ENCODE measurements at places on chromosomes 4 and X.

DNA sequence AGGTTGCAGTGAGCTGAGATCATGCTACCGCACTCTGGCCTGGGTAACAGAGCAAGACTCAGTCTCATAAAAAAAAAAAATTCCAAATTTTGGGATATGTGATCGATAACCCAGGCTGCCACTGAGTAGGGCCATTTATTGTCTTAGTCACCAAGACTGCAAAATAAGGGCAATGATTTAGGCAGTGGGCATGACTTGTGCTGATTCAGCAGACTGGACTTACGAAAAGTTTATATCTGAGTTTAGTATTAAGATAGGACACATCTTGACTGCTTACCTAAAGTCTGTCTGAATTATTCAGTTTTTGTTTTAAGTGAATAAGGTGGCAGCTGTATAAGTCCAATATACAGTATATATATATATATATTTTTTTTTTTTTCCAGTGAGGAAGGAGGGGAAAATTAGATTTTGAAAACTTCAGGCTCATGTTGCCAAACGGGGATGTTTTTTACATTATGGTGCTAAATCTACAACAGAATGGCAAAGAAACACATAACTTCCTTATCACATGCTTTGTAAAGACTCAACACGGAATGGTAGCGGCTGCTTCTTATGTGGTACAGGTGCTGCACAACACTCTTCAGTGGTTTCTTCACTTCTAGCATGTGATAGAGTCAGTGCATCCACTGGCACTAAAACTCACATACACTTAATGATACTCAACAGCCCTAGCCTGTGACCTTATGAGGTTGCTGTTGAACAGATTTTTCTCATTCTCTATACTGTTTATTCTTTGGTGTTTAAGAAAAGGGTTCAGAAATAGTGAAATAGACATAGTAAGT lies 6.5 kb downstream of the TEX13D start:
- no peak for DNase-seq

GRCh38 chrX:662126-662525 lies 31.5 kb downstream of the SHOX start:
- DNase-seq: no peak

- DNase-seq: no peak
Observed at GRCh38 chr4:3252831-3253641, 4.1 kb downstream of the MSANTD1 start.

DNA sequence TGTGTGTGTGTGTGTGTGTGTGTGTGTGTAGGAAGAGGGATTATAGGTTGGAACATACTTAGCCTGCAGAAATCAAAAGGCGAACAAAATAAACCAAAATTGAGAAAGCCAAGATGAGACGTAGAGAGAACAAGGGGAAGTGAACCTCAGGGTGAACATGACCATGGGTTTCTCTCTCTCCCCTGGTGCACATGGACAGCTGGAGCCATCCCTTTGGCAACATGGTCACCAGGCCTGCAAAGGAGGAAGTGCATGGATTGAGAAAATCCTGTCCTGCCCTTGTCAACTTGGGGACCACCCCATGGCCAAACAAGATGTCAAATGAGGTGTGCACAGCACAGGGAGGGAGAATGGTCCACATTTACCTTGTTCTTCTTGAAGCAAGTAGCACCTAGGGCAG lies 23.1 kb downstream of the LGI2 start:
- DNase-seq: no peak

GRCh38 chr4:177308125-177308524 lies 1.5 kb upstream of the NEIL3 start:
- DNase-seq: no peak

GRCh38 chr4:141724646-141725045 lies 88.3 kb downstream of the IL15 start:
- DNase-seq: no peak

DNA sequence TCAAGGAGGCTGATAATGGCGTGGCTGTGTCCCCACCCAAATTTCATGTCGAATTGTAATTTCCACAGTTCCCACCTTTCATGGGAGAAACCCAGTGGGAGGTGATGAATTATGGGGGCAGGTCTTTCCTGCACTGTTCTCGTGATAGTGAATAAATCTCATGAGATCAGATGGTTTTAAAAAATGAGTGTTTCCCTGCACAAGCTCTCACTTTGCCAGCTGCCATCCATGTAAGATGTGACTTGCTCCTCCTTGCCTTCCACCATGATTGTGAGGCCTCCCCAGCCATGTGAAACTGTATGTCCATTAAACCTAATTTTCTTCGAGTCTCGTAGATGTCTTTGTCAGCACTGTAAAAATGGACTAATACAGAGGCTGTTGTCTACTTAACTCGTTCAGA lies 488.3 kb downstream of the SPRY1 start:
- DNase-seq: no peak

DNA sequence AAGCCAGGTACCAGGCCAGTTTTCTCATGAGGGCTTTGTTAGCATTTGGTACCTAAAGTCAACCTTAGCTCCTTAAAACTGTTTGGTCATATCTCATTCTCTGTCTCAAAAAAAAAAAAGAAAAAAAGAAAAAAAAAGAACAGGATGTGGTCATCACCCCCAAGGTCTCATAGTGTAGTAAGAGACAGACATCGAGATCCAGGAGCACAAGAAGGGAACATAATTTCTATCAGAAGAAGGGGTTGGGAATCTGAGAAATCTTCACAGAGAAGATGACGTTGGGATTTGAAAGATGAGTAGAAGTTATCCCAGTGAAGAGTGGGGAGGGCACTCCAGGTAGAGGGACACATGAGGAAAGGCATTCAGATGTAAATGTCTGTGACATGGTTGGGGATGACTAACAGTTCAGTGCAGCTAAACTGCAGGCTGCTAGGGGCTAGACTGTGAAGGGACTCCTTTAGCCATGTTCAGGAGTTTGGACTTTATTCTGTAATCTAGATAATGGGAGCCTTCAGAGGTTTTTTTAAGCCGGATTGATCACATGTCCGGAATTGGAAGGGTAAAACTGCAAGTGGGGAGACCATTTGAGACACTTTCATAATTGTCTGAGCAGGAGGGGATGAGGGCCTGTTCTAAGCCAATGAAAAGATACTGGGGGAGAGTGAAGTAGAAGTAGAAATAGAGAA lies 26.9 kb upstream of the GJB1 start:
- no peak for DNase-seq

DNA sequence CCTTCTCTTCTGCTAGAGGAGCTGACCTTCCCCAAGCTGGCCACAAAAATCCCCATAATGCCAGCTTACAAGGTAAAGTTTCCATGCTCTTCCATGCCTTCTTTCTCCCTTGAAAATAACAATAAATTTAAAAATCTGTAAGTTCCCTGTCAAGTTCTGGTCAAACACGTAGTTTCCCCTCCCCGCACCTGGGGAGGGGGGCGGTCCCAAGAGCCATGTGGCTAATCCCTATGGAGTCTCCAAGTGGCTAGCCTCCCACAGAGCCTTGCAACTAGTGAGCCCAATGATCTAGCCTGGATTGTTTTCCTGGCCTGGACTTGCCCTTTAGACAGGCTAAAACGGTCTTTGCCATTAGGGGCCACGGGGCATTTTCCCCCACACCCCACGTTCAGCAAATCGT lies 2.1 kb upstream of the NRK start:
- DNase-seq: no peak

GRCh38 chr4:110508827-110509710 lies 33.1 kb downstream of the ENPEP start:
- no peak for DNase-seq

GRCh38 chr4:108574402-108574801 lies 46.0 kb upstream of the RPL34 start:
- no peak for DNase-seq

- DNase-seq: no peak
Observed at GRCh38 chr4:89277412-89277811, 30.2 kb downstream of the GPRIN3 start.

- DNase-seq: no peak
Observed at GRCh38 chr4:133493776-133494175, 344.7 kb downstream of the PCDH10 start.

- DNase-seq: no peak
Observed at GRCh38 chr4:148431401-148431800, 10.8 kb downstream of the NR3C2 start.
